ENCODE measurements at places on chromosomes 3 and 15. TPM values are rescaled to one million over a fixed set of nuclear protein-coding genes. Genes with fewer than 3 reads are reported as not detected.
A peak's percentile ranks its signal among the peaks of the same experiment; 100 is the strongest.

The RYR3 gene
- total RNA-seq = 0.18 TPM

The NSUN3 gene
- 20.0 TPM for total RNA-seq

GRCh38 chr15:66763186-66764071 is 61.4 kb downstream of the SMAD6 start:
- DNase-seq = peak; percentile 80
- no peak overlapping the region for H3K4me3 ChIP-seq
- no peaks in the 10 kb centered on the region for H3K27me3 ChIP-seq
- H3K36me3 ChIP-seq = no peaks in the 10 kb centered on the region
- peaks cover 14% of the 10 kb centered on the region for H3K4me1 ChIP-seq

The CPLX3 gene
- total RNA-seq = not detected

GRCh38 chr3:61928776-61929314 is 367.5 kb downstream of the PTPRG start:
- H3K4me3 ChIP-seq = no peak overlapping the region
- H3K4me1 ChIP-seq = peaks cover 4% of the 10 kb centered on the region
- H3K36me3 ChIP-seq = no peaks in the 10 kb centered on the region
- no peak overlapping the region for H3K27ac ChIP-seq
- no peak for DNase-seq

- no peaks in the 10 kb centered on the region for H3K4me1 ChIP-seq
- H3K27me3 ChIP-seq = no peaks in the 10 kb centered on the region
- no peaks in the 10 kb centered on the region for H3K36me3 ChIP-seq
- H3K4me3 ChIP-seq = no peak overlapping the region
- no peak for DNase-seq
Measured at GRCh38 chr3:197308591-197308990, 10.2 kb upstream of the DLG1 start.

- H3K27ac ChIP-seq = peak overlapping the region; percentile 29
- no peak overlapping the region for H3K4me3 ChIP-seq
- H3K4me1 ChIP-seq = peaks cover 7% of the 10 kb centered on the region
- H3K36me3 ChIP-seq = no peaks in the 10 kb centered on the region
Measured at GRCh38 chr3:46959161-46959511, 17.4 kb downstream of the CCDC12 start.

- no peak overlapping the region for H3K4me3 ChIP-seq
- H3K36me3 ChIP-seq = no peaks in the 10 kb centered on the region
- DNase-seq = peak; percentile 15
- no peaks in the 10 kb centered on the region for H3K4me1 ChIP-seq
- H3K27me3 ChIP-seq = no peaks in the 10 kb centered on the region
Measured at GRCh38 chr3:134345202-134345601, 29.0 kb downstream of the AMOTL2 start.

DNA sequence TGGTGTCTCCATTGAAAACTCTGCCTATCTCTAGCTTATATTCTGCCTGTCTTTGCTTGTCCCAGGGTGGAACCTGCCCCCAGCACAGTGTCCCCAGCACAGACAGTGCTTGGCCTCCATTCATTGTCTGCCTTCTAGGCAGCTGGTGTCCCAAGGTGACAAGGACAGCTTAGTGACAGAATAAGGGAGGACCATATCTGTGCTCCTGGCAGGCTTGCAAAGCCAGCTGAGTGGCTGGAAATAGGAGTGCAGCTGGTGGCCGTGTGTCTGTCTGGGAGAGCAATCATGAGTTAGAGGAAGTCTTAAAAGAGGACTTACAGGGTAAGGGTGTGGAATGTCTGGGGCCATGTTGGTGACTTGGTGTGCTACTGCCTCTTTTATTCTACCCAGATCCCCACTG is 33.4 kb downstream of the SCN5A start:
- H3K4me3 ChIP-seq = no peak overlapping the region
- no peaks in the 10 kb centered on the region for H3K36me3 ChIP-seq
- DNase-seq = peak; percentile 15
- no peaks in the 10 kb centered on the region for H3K4me1 ChIP-seq

The NANOGP8 gene
- not detected for total RNA-seq

The CORO2B gene
- 2.2 TPM for total RNA-seq

The CKMT1A gene
- 96.0 TPM for total RNA-seq

GRCh38 chr3:195441051-195441450 is 1.8 kb downstream of the ACAP2 start:
- H3K27me3 ChIP-seq = no peaks in the 10 kb centered on the region
- H3K27ac ChIP-seq = no peak overlapping the region
- peak overlapping the region; percentile 91 for H3K4me3 ChIP-seq
- DNase-seq = no peak
- H3K4me1 ChIP-seq = no peaks in the 10 kb centered on the region
- H3K36me3 ChIP-seq = no peaks in the 10 kb centered on the region

The DRD3 gene
- not detected for total RNA-seq

- no peak overlapping the region for H3K4me3 ChIP-seq
- no peak for DNase-seq
- no peaks in the 10 kb centered on the region for H3K4me1 ChIP-seq
Measured at GRCh38 chr15:70204652-70205051, 106.9 kb upstream of the TLE3 start.

DNA sequence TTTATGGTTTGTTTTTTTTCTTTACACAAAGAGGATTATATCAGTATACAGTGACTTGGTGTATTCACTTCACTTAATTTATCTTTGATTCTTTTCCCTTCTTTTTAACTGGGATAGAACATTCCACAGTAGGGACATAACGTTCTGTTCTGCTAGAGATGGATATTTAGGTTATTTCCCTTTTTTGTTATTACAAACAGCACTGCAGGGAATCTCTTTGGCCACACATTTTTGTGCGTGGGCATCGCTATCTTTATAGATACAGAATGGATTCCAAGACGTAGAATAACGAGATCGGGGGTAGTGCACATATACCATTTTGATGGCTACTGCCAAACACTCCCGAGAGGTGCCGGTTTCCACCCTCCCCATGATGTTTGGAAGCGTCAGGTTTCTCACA is 44.8 kb downstream of the PXYLP1 start:
- H3K27ac ChIP-seq = no peak overlapping the region
- H3K27me3 ChIP-seq = no peaks in the 10 kb centered on the region
- H3K36me3 ChIP-seq = no peaks in the 10 kb centered on the region
- no peaks in the 10 kb centered on the region for H3K4me1 ChIP-seq
- DNase-seq = no peak
- no peak overlapping the region for H3K4me3 ChIP-seq

GRCh38 chr15:75452364-75452864 is 924 bp upstream of the SIN3A start:
- peak overlapping the region; percentile 98 for H3K27ac ChIP-seq
- H3K4me3 ChIP-seq = peak overlapping the region; percentile 55
- no peaks in the 10 kb centered on the region for H3K36me3 ChIP-seq
- DNase-seq = peak; percentile 94

The SLC9A9 gene
- 2.1 TPM for total RNA-seq

GRCh38 chr3:90016555-90016954 is 909.1 kb downstream of the EPHA3 start:
- no peaks in the 10 kb centered on the region for H3K4me1 ChIP-seq
- H3K27ac ChIP-seq = no peak overlapping the region
- no peaks in the 10 kb centered on the region for H3K36me3 ChIP-seq
- no peak overlapping the region for H3K4me3 ChIP-seq
- no peaks in the 10 kb centered on the region for H3K27me3 ChIP-seq
- no peak for DNase-seq

The STRIT1 gene
- not detected for total RNA-seq

DNA sequence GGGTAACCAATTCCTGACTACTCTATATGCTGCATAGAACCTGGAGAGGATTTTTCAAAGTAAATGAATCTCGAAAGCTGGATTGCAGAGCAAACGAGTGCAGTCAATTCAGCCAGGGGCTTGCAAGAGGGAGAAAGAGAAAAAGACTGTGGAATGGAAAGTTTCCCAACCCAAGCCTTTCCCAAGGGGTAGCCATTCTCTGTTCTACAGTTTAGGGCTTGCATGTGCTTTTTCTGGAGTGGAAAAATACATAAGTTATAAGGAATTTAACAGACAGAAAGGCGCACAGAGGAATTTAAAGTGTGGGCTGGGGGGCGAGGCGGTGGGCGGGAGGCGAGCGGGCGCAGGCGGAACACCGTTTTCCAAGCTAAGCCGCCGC is 511 bp upstream of the RARB start:
- no peak for DNase-seq
- peak overlapping the region; percentile 73 for H3K27ac ChIP-seq
- H3K36me3 ChIP-seq = no peaks in the 10 kb centered on the region
- peaks cover 7% of the 10 kb centered on the region for H3K4me1 ChIP-seq

DNA sequence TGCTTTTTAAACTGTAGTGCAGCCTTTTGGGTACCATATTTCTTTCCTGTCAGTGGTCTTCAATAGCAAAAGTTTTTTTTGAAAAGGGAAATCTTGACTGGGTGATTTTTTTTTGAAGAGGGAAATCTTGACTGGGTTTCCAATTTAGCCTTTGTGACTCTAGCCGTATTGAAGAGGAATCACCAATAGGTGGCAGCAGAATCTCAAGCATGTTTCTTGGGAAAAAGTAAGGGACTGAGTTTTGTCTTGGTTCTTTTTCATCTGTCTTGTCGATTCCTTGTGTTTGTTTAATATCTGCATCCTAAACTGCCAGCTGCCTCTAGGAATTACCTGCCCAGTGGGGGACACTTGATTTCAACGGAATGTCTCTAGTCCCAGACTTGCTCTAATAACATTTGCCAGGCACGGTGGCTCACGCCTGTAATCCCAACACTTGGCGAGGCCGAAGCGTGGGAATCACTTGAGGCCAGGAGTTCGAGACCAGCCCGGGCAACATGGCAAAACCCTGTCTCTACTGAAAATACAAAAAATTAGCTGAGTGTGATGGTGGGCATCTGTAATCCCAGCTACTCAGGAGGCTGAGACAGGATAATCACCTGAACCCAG is 89.2 kb downstream of the RBPMS2 start:
- H3K27ac ChIP-seq = no peak overlapping the region
- no peak for DNase-seq
- H3K4me3 ChIP-seq = no peak overlapping the region

DNA sequence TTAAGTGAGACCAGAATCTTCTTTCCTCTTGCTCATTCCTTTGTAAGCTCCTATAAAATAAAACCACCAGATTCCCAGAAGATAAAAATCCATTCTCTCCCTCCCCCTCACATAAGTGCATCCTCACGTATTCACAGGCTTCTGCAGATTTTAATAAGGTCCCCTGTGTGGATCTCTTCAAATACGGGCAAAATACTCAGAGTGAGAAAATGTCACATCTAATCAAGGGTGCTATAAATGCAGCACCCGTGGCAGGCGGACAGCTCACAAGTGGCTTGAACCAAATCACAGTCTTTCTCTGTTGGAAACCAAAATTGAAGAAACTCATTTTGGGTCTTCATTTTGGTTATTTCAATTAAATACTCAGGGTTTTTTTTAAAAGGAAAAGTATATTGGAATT is 212.9 kb upstream of the CMC1 start:
- no peak for DNase-seq
- no peaks in the 10 kb centered on the region for H3K4me1 ChIP-seq
- no peaks in the 10 kb centered on the region for H3K36me3 ChIP-seq

GRCh38 chr3:95341314-95341713 is 1278.5 kb downstream of the NSUN3 start:
- H3K27me3 ChIP-seq = no peaks in the 10 kb centered on the region
- DNase-seq = peak; percentile 53
- H3K36me3 ChIP-seq = no peaks in the 10 kb centered on the region
- H3K4me1 ChIP-seq = no peaks in the 10 kb centered on the region
- H3K27ac ChIP-seq = no peak overlapping the region

GRCh38 chr3:14273901-14274611 is 95.4 kb downstream of the LSM3 start:
- H3K27ac ChIP-seq = no peak overlapping the region
- H3K36me3 ChIP-seq = no peaks in the 10 kb centered on the region
- no peak for DNase-seq
- no peak overlapping the region for H3K4me3 ChIP-seq
- H3K4me1 ChIP-seq = no peaks in the 10 kb centered on the region
- H3K27me3 ChIP-seq = no peaks in the 10 kb centered on the region

- H3K27me3 ChIP-seq = no peaks in the 10 kb centered on the region
- H3K4me3 ChIP-seq = no peak overlapping the region
- peaks cover 7% of the 10 kb centered on the region for H3K4me1 ChIP-seq
- no peak overlapping the region for H3K27ac ChIP-seq
- no peaks in the 10 kb centered on the region for H3K36me3 ChIP-seq
Measured at GRCh38 chr3:178059119-178059518, 477.1 kb upstream of the KCNMB2 start.

DNA sequence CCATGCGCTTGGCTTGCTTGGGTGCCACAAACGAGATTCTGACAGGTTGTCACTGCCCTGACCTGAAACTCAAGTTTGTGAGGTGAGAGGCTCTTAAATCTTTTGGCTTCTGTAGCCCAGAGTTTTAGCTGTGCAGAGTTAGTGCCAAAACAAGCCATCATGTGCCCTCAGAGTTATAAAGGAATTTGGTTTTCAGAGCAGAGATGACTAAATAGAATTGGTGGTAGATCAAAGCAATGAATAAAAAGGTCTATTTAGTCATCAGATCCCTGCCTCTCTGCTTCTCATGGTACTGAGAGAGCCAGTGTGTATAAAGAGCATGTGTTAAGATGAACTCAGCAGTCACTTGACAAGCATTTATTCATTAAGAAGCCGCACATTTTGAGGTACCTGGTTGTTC is 207.5 kb upstream of the DPH6 start:
- no peaks in the 10 kb centered on the region for H3K4me1 ChIP-seq
- H3K4me3 ChIP-seq = no peak overlapping the region
- no peak for DNase-seq
- H3K27me3 ChIP-seq = no peaks in the 10 kb centered on the region
